ENCODE measurements at places on chromosomes 5 and 9.

DNA sequence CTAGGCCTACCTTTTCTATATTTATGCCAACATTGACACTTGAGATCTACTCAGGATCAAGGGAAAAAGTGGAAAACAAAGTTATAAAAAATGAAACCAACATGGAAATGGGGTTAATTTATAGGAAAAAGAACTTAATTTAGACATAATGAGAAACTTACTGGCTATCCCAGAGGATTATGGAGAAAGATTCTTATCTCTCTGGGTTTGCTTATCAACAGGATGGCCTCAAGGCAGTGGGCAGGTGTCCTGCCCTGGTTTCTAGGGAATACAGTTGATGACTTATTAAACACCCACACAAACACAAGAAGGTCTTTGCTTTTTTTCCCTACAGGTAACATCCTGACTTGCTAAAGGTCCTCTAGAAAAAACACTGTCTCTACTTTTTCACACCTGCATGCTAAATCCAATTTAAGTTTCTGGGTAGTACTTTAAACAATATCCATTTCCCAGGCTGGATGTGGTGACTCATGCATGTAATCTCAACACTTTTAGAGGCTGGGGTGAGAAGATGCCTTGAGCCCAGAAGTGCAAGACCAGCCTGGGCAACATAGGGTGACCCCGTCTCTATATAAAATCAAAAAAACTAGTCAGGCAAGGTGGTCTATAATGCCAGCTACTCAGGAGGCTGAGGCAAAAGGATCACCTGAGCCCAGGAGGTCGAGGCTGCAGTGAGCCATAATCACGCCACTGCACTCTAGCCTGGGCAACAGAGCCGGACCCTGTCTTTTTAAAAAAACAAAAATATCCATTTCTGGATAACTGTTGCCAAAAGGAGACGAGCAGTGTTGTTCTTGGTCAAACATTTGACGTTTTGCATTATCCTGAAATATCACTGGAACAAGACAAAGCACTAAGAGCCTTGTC lies 6.6 kb upstream of the ZNF608 start:
- no peak for DNase-seq

DNA sequence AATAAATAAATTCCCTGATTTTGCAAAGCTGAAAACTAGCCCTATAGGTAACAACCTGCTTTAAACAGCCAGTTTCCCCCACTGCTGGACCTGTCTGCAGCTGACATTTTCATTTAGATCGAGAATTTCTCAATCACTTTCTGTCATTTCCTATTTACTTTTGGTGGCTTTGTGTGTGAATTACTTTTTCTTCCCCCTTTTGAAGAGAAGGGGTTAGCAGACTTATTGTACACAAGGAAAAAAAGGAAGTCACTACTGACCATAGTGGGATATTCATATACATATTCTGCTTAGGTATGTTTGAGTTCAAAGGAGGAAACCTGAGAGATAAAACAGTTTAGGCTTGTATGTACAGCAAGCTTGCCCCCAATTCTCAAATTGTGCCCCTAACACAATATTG lies 27.0 kb upstream of the IFNB1 start:
- no peak for DNase-seq

GRCh38 chr9:109496841-109497225 lies 1.3 kb downstream of the PTPN3 start:
- no peak for DNase-seq

- DNase-seq = no peak
Measured at GRCh38 chr5:109186759-109187158, 223.0 kb downstream of the PJA2 start.
